Mesothelial cell of epicardium (in vitro differentiated cells): ENCODE measurements at places on chromosomes 6 and 20.

- no peak for DNase-seq
Measured at GRCh38 chr20:61332016-61332975, 80.2 kb downstream of the CDH4 start.

GRCh38 chr6:147178355-147178754 is 25.9 kb upstream of the STXBP5 start:
- no peak for DNase-seq

DNA sequence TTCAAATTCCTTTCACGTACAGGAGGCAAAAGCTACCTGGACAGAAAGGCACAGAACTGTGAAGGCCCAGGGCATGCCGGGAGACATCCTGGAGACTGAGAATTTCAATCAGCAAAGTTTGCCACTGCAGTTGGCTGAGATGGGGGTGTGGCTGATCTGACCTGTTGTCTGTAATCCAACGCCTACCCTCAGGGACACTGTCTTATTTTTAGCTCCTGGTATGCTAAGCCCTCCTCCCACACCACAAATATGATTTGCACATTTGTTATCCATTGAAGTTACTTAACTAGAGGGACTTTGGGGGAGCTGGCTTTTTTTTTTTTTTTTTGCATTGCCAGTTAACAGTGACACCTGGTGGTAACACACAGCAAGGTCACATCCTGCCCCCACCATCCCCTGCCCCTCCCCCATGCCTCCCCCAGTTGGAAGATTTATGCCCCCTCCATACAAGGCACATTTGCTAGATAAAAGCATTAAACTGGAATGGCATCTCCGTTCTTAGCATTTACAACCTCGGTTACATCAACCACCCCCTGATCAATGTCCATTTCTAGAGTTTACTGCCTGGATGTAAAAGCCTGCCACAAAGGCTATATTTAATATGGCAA is 40.4 kb downstream of the TTI1 start:
- DNase-seq, result no peak

GRCh38 chr6:150332939-150333584 is 35.8 kb upstream of the IYD start:
- DNase-seq, result no peak

- DNase-seq, result no peak
Measured at GRCh38 chr6:37435373-37435772, 2.4 kb downstream of the CMTR1 start.

DNA sequence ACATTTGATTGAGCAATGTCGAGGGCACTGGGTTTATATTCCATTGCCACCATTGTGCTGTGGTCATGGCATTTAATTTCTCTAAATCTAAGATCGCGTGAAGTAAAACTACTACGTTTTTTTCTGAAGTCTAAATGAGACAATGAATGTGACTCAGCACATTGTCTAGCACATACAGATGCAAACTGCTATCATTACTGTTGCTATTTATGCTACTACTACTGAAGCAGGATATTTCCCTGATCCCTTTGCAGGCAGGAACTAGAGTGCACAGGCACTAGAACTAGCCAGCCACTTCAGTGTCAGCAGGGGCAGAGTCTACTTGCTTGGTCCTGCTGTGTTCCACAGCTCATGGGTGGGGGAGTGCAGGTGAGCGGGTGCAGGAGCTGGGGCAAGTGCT is 449.7 kb downstream of the CDKAL1 start:
- DNase-seq, result no peak

DNA sequence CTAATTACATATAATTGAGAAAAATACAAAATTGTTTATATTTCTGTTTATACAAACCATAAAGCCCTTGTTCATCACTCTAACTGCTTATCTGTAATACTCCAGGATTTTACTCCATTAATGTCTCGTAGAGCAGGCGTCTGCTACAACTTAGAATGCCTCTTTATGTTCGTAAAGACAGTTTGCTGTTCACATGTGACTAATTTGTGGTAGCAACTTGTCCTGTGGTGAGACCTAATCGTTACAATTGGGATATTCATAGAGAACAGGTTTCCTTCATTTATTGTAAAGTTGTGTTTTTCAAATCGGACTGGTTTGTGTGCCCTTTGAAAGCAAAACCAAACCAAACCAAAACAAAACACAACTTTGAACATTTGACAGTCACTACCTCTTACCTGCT is 149.7 kb downstream of the ASCC3 start:
- DNase-seq, result no peak

GRCh38 chr6:53134601-53135235 is 13.9 kb downstream of the GCM1 start:
- no peak for DNase-seq

DNA sequence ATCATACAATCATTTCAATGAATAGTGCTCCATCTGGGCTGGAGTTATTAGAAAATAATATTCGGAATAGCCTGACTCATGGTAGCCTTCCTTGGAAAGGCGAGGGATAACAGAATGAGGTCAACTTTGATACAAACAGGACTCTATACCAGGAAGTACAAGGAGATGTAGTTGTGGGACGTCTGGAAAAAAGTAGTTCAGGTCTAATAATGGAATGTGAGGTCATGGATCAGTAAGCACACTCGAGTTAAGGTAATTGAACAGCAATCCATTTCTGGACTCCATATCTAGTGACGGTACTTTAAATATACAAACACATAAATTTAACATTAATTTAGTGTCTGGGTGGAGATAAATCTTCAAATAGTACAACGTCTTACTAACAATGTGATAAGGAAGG is 1204.0 kb upstream of the ADGRB3 start:
- no peak for DNase-seq
